ENCODE measurements at places on chromosomes 5 and 9.

- H3K4me3 ChIP-seq = no peak overlapping the region
- H3K27me3 ChIP-seq = no peaks in the 10 kb centered on the region
- no peak overlapping the region for H3K27ac ChIP-seq
- DNase-seq = no peak
- no peaks in the 10 kb centered on the region for H3K36me3 ChIP-seq
Measured at GRCh38 chr5:981456-981855, 27.1 kb upstream of the NKD2 start.

DNA sequence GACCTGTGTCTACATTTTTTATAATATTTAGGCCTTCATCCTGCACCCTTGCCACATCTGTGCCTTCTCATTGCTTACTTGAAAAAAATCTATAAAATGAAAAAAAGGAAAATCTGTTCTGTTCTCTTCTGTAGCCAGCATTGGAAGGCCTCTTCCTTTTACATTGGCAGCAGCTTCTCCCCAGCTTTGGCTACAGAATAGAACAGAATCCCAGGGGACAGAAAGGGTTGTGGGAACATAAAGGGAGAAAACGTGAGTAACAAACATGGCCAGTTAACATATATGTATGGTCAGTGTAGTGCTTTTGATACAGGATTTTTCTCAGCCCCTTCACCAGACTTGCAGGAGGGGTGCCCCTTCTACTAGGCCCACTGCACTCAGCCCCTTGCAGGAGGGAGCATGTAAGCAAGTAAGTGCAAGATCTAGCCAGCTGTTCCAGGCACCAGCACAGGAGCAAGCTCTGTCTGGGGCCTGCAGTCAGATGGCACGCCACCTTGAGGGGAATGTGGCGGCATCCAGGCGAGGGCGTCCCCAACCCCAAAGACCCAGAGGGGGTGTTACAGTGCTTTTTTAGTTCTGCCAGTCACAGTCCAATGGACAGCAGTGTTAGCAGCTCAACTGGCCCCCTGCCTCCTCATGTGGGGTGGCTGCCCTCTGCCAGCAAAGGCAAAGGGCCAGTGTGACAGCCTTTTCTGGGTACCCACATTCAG lies 330.5 kb upstream of the ZNF462 start:
- H3K36me3 ChIP-seq = no peaks in the 10 kb centered on the region
- H3K27me3 ChIP-seq = no peaks in the 10 kb centered on the region
- no peak overlapping the region for H3K4me3 ChIP-seq
- DNase-seq = no peak

GRCh38 chr5:37272511-37272910 lies 23.3 kb upstream of the CPLANE1 start:
- H3K36me3 ChIP-seq = no peaks in the 10 kb centered on the region
- H3K4me3 ChIP-seq = no peak overlapping the region
- H3K27me3 ChIP-seq = no peaks in the 10 kb centered on the region
- no peak overlapping the region for H3K27ac ChIP-seq
- DNase-seq = no peak

GRCh38 chr5:74424162-74424868 lies 216.2 kb downstream of the ENC1 start:
- no peak for DNase-seq
- no peaks in the 10 kb centered on the region for H3K4me1 ChIP-seq
- no peak overlapping the region for H3K27ac ChIP-seq
- no peaks in the 10 kb centered on the region for H3K27me3 ChIP-seq

DNA sequence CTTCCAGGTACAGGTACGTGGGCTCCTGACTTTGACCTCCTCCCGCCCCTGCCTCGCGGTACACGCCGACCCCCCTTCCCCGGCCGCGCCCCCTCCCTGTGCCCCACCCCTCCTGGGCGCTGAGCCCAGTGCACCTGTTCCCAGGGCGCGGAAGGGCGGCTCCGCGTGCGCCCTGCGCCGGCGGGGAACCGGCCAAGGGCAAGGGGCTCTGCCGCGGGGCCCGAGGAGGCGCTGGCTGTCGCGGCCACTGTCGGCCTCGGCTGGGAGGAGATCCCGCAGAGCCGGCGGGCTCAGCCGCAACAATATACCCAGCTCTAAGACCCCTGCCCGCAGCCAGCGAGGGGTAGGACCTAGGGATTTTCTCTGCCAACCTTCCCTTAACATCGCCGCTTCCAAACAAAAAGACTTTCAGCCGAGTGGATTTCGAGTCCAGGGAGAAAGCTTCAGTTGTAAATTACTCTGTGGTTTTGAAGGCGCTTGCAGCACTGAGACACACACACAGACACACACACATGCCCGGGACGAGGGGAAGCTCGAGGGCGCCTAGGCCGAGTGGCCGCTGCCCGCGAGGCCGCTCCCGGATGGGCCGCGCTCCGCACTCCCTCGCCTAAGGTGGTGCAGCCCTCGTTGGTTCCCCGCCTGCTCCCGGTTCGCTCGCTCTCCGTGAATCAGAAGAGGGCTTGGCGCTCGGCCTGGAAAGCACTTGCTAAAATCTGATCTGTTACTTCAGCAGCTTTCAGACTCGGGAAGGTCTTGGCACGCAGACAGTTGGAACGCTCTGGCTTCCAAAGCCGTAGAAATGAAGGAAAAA lies 1.2 kb downstream of the FGF18 start:
- H3K36me3 ChIP-seq = no peaks in the 10 kb centered on the region
- peaks cover 13% of the 10 kb centered on the region for H3K4me1 ChIP-seq
- peak overlapping the region; percentile 43 for H3K4me3 ChIP-seq
- no peaks in the 10 kb centered on the region for H3K27me3 ChIP-seq

All from DND-41 (cell line).